ENCODE measurements at places on chromosomes 7 and 10.

DNA sequence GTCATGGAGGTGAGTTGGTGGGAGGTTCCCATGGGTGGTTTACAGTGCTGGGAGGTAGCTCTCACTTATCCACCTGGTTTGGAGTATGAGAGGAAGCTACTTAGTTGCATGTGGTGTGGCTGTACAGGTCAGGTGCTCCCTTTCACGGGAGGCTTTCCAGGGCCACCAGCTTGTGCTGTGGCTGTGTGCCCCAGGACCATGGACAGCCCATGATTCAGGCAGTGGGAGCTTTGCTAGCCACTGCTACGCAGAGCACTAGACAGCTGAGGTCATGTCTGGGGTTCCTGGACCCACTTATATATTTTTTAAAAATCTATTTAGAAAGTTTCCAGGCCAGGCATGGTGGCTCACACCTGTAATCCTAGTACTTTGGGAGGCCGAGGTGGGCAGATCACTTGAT lies 42.5 kb upstream of the KCNMA1 start:
- DNase-seq: no peak

DNA sequence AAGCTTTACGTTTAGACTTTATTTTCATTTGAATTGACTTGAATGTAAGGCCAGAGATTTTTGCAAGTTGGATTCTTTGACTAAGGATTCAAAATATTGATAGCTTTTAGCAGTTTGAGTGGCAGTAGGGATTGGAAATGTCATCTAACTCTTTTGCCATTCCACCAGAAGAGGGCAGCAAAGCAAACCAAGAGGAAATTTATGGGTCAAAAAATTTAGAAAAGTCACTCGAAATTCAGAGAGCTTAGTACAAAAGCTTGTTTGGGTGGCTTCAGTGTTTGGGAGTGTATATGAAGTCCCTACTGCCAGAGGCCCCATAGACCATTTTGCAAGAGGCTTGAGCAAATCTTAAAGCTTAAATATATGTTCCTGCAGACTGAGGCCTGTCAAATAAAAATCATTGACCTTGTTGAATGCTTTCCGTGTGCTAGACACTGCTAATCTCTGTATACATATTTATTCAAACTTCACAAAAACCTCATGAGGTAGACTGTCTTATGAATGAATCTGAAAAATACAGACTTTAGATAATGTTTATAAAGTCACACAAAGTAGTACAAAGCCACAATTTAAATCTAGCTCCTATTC lies 44.6 kb upstream of the RSBN1L start:
- peak; percentile 45 for DNase-seq

DNA sequence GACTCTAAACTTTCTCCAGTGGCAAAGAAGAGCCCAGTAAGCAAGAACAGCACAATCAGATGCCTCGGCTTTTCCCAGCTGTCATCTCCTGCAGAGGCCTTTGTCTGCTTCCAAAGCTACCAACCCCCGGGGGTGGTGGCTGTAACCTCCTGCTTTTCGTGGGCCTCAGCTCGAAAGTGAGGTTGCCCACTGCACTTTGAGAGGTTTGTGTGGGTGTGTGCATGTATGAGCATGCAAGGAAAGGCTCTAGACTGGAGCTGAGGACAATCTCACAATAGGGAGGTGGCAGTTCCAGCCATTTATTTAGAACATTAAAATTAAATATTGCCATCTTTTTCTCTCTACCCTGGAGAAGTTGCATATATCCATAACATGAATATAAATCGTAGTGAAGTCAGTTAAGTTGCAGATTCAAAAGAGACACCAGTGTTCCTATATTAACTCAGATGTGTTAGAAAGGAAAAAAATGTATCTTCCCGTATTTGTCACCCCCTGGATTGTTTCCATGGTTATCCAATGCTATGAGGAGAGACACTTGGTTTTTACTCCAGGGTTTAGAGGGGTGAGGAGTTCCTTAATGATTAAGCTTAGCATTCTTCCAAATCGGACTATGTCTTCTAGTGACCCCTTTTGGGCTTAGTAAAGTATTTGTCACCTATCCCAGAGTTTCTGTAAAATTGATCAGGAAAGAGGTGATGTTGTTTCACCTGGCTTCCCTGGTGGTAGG lies 781.1 kb downstream of the INHBA start:
- DNase-seq: no peak

- DNase-seq: no peak
Measured at GRCh38 chr7:72466797-72467196, 54.7 kb upstream of the CALN1 start.

- DNase-seq: no peak
Measured at GRCh38 chr10:1180836-1181235, 124.7 kb downstream of the WDR37 start.

GRCh38 chr10:51862149-51862548 lies 162.8 kb upstream of the CSTF2T start:
- no peak for DNase-seq

- no peak for DNase-seq
Measured at GRCh38 chr7:128122576-128123290, 91.5 kb upstream of the LRRC4 start.
